ENCODE measurements at places on chromosomes 3 and 15.

DNA sequence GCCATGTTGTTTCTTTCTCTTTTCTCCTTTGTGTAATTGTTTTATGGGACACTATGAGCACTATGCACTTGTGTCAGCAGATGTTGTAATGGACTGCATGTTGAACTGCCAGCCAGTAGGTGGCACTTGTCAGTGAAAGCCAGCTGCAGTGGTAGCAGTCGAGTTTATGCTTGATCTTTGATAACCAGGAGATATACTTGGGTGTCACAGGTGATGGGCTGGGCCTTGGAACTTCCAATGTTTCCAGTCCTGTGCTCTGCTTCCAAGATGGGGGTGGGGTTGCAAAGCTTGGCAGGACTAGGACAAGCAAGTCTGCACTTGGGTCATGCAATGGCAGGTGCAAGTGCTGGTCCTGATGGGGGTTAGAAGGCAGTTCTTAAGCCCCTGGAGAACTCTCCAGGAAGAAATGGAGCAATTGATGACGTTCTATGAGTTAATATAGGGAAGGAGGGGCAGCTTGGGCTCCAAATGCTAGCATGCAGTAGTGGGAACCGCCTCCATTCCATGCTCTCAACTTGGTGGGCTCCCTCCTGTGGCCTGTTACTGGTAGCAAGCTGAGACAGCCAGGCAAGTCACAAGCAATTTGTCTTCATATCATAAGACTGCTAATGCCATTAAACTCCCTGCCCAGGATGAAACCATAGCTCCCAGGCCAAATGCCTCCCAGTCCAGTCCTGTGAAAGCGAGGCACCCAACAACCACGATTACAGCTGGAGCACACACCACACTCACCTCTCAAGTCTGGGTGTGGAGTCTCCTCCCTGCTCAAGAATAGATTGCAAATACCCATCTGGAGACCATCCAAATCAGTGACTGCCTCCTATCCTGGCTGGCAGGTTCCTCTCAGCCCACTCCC lies 287.2 kb downstream of the CGGBP1 start:
- no peak for DNase-seq

DNA sequence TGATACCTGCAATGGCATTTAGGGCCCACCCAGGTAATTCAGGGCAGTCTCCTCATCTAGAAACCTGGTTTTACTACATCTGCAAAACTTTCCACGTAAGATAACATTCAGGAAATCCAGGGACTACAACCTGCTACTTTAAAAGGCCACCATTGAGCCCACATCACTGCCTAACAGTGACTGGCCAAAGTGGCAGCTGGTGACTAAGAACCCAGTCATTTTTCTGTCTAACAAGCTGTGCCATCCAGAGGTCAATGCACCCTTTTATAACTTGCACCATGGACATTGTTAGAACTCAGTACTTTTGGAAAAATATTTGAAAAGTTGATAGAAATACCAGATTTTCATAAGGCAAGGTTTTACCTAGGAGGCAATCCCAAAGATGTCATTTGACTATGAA lies 492.4 kb downstream of the OTOL1 start:
- DNase-seq, result no peak

DNA sequence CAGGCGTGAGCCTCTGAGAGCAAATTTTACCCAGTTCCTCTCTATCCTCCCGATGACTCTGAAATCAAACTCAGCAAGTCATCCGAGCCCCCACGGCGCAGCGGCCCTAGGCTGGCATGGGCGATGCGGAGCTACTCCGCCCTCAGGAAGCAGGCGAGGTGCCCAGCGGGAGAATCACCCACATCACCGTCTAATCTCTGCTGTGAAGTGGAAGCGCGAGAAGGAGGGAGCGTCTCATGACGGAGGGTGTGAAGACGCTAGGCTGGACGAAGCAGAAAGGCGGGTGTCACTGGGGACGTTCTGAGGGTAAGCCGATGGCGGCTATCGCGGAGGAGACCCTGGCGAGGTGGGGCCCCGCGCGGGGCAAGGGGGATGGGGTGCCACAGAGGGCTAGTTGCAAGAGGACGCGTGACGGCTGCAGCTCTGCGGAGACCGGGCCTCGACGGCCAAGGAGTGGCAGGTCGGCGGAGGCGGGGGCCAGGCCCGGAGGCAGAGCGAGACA lies 9.1 kb upstream of the GNAI2 start:
- no peak for DNase-seq

GRCh38 chr3:11072631-11073030 lies 80.1 kb downstream of the SLC6A1 start:
- no peak for DNase-seq

DNA sequence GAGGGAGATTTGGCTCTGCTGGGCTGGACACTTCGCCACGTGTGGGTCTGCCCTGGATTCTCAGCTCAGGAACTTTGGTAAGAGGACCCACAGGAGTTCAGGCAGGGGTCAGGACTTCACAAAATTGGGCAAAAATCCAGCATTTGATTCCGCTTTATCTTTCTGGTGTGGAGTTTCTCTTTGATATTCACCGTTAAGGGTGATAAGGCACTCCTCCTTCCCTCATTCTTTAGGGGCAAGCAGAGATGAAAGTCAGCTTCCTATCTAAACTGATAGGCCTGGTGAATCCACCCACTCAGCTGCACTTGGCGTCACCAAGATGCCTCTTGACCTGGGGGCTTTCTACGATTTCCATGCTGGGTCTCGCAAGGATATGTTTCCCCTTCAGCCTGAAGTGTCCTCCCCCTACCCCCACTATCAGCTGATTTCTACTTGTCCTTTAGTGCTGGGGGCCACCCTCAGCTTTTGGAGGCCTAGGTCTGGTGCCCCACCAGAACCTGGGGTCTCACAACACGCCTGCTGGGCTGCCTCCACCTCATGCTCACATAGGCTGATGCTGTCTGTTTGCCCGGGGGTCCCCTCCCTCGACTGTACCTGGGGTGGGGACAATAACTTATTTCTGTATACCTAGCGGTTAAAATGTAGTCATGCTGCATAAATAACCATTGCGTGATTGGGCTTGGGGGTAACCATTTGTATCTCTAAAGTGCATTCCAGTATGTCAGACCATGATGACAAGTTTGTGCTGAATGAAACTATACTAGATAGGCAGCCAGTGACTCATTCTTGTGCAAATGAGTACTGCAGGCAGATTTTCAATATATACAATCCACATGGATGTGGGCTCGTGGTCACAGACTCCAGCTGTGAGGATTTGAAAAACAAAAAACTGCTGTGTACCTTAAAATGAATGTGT lies 248.3 kb downstream of the ADAMTS17 start:
- no peak for DNase-seq

DNA sequence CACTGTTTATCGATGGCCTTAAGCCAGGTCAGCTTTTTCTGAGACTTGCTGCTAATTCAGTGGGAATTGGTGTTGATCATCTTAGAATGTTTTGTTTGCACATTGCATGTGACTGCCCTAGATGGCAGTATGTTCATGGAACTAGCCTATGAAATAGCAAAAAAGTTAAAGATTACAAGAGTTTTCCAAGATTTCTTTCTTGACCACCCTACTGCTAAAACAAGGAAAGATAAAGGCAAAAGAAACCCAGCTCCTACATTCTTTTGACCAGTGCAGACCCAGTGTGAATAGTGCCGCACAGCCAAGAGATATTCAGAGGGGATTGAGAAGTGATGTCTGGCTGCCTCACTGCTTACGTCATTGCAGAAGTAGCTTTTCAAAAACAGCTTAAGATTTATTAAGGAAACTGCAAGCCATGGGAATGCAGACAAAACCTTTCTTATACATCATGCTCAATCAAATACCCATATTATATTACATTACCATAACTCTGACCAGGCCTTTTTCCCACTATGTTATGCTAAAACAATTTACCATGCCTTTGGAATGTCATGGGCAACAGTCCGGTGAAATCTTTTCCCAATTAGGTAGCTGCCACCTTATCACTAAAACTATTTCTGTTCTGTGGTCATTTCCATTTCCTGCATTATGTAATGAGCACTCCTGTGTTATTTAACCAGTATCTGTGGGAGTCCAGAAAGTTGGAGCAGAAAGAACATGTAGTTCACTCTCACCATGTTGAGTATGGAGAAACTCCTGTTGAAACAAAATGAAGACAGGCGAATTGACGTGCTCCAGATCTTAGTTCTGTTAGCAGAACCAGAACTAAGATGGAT lies 6.0 kb downstream of the PHLDB2 start:
- no peak for DNase-seq

- DNase-seq, result no peak
Measured at GRCh38 chr3:36461597-36461996, 81.3 kb downstream of the STAC start.

DNA sequence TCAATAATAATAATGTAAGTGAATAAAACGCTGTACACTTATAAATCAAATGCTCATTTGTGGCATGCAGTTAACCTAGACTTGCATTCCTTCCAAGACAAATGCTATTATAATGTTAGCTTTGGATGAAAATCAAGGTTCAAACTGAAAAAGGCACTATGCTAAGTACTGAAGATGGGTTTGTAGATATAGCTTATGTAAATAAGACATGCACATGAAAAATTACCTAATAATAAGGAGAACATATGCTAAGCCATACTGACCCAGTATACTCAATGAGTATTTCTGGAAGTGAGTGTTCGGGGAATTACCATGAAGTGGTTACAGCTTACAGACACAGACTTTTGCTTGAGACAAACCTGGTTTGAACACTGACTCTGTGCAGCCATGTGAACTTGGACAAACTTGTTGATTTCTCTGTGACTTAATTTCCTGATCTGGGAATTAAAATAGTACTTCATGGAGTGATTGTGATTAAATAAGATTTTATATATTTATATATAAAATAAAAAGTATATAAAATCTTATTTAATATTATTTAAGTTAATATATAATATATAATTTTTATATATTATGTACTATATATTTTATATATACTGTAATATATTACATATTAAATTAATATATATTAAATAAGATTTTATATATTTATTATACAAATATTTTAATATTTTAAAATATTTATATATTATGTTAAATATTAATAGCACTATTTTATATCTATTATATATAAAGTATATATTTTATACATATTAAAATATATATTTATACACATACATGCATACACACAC lies 159.2 kb downstream of the ZPLD1 start:
- DNase-seq, result no peak

DNA sequence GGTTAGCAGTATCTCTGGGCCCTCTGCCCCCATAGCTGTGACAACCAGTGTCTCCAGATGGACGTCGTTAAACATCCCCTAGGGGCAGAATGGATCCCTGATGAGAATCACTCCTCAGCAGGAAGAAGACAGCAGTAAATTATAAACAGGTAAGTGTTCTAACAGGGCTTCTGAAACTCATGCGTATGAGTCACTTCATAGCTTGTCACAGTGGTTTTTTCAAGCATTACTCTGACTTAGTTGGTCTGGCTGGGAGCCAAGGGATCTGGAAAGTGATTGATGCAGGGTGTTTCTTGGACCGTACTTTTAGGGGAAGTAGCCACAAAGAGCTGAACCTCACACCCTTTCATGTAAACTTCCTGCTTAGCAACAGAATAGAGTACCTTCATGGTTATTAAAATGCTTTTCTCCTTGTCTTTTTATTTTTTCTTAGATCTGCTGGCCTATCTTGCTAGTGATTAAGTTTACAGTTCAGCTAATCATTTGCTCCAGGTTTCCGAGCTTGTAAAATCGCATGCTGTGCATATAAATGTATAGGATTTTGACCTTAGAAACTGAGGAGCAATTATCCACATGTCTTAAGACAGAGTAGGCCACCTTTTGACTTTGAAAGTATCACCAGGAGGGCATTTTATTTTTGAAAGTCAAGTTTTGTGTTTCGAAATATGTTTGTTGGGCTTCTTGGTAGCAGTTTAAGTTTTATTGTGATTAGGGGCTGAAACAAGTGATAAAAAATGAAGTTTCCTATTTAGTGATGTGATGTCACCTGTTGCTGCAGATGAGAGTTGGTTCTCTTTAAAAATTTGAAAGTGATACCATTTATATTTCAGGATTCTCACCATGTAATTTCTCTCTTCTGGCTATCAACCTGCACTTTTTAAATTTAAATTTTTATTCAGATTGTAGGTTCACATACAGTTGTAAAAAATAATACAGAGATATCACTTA lies 333.9 kb downstream of the PTPRG start:
- no peak for DNase-seq

GRCh38 chr3:167451282-167451681 lies 22.6 kb downstream of the SERPINI2 start:
- no peak for DNase-seq

- DNase-seq, result no peak
Measured at GRCh38 chr15:51075364-51075763, 19.3 kb downstream of the TNFAIP8L3 start.

DNA sequence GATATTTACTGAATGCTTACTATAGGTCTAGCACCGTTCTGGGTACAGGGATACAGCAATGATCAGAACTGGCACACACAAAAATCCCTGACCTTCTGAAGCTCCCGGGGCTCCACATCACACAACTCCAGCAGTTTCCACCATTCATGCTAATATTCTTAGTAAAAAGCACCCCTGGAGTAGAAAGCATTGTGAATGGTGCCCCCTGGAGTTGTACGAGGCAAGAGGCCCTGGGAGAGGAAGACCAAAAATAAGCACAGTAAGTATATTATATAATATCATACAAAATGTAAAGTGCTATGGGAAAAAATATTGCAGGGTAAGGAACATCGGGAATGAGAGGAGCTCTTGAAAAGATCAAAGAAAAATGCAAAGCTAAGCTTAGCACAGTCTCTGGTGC lies 790 bp upstream of the SRGAP3 start:
- DNase-seq, result no peak

DNA sequence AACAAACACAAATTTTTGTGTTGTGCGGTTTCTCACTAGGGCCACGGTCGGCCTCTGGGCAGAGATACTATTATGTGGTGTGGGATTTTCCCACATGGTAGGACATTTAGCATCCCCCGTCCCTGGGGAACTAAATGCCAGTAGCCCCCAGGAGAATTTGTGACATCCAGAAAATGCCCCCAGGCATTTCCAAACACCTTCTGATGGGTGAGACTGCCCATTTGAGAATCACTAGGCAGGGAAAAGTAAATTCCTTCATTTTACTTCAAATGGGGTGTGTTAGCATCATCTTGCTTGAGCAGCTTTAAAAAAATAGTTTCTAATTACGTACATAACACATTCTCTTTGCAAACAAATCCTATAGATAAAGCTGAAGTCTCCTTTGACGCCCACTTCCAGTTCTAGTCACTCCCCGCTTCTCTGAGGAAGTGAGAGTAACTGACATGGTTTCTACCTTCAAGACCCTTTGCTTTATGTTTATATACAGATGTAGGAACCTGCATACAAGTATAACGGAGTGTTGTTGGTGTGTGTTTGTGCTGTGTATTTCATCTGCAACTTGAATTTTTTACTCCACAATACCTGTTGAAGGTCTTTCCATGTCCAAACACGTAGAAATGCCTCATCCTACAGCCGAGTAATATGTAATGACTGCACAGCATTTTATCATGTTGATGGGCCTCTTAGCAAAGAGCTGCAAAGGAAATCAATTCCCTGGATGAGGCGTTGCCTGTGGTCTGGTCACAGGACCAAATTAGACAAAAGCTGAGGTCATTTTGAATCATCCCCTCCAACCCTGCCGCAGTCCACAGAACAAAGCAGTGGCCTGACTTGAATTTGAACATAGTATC lies 31.4 kb upstream of the ZBTB38 start:
- DNase-seq, result no peak

GRCh38 chr3:160280836-160281235 lies 55.6 kb downstream of the C3orf80 start:
- DNase-seq, result no peak

Measured in progenitor cell of endocrine pancreas (in vitro differentiated cells).